CD4-positive, alpha-beta T cell treated with Interleukin-15 for 4 hours (primary cell): ENCODE measurements at places on chromosomes 16 and 17.

GRCh38 chr16:87806641-87807546 lies 41.1 kb upstream of the KLHDC4 start:
- peak; percentile 30 for DNase-seq

GRCh38 chr16:17803625-17804410 lies 333.1 kb upstream of the XYLT1 start:
- DNase-seq = no peak

GRCh38 chr17:33987162-33987561 lies 267.9 kb upstream of the CCL2 start:
- DNase-seq = no peak

GRCh38 chr16:65071433-65072311 lies 50.2 kb downstream of the CDH11 start:
- no peak for DNase-seq

DNA sequence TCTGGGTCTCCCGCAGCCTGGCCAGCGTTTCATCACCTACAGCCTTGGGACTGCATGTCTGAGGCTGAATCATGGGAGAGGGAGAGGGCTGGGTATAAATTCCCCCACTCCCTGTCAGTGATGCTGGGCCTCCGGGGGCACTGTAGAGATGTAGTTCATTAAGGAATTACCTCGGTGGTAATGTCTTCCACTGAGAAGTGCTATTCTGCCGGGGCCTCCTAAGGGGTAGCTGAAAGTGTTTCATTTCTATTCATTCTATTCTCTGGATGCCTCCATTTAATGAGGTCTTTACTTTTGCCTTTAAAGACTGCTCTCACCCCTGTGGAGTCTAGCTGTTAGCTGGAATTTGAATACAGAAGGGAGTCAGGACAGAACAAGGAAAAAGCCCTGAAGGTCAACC lies 116.4 kb upstream of the HS3ST4 start:
- no peak for DNase-seq

DNA sequence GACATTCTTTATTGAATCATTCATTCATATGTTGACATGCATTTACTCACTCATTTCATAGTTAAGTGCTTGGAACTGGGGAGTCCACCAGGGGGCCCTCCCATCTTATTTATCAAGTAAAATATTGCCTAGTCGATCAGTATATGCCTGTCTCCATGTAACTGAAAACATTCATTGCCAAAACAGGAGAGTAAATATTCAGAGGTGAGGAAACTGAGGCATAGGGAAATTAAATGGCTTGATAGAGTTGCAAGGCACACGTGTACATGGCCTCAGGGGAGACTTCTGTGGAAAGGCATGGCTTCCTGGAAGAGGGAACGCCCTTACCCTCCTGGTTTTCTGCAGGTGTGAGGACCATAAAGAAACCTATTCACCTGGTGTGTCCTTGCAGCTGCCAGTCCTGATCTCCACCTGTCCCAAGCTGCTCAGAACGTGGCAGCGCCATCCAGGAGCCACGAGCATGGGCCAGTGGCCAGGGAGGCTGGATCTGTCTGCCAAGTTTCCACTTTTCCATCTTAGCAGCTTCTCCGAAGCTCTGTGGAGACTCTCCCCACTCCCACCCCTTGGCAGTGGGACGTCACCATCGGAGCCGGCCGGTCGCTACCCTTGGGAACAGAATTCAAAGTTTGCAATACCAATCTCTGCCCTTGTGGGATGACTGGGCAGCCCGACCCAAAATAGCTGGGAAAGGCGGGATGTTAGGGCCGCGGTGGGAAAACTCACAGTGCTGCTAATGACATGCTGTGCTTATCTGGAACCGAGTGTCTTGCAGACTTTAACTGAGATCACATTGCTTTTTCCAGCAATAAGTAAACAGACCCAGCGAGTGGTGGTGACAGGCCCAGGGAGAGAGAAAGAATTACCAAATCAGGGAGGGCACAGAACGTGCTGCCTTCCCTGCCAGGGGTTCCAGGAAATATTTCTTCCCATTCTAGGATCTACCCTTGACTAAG lies 4.1 kb upstream of the C1QTNF1 start:
- peak; percentile 48 for DNase-seq

GRCh38 chr16:62041401-62041800 lies 5.2 kb upstream of the CDH8 start:
- no peak for DNase-seq

DNA sequence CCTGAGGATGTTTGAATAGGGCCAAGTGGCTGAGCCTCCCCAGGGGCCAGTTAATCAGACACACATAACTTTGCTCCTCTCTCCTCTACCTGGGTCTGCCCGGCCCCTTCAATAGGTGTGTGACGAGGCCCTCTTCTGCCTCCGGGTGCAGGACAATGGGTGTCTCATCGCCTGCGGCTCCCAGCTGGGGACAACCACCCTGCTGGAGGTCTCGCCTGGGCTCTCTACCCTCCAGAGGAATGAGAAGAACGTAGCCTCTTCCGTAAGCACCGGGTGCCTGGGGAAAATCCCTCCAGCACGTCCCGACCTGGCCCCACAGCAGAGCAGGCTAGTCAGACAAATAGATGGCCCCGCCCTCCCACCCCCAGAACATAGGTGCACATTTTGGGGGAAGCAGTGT lies 16.1 kb upstream of the KIF19 start:
- DNase-seq = no peak

DNA sequence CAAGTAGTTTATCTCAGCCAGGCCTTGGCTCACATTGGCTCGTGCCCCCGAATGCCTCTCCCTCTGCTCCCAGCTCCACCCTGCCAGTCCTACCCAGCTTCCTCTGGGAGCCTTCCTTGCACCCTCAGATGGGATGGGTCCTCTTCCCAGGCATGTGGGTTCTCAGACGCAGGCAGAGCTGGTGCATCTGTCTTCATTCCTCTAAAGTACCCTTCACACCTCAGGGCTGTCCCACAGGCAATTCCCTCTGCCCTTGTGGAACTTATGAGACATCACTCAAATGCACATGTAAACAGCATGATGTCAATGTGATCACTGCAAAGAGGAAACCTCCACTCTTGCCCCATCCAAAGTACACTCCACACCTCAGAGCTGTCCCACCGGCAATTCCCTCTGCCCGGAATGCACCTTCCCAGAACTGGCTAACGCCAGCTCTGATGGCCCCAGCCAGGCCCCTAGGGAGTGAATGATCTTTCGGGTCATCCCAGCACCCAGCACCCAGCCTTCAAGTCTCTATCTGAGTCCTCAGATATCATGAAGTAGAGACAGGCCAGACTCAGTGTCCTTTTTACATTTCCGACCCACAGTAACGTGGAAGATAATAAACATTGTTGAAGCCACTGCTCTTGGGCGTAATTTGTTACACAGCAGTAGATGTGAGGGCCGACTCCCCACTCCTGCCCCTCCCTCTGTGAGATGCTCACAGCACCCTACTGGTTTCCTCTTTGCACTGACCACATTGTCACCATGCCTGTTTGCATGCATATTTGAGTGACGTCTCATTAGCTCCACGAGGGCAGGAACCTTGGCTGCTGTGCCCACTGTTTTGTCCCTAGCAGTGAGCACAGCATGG lies 85.4 kb downstream of the N4BP1 start:
- no peak for DNase-seq

- DNase-seq = no peak
Observed at GRCh38 chr16:86995456-86995855, 321.7 kb downstream of the C16orf95 start.

- no peak for DNase-seq
Observed at GRCh38 chr17:17888821-17889220, 52.0 kb upstream of the SREBF1 start.

DNA sequence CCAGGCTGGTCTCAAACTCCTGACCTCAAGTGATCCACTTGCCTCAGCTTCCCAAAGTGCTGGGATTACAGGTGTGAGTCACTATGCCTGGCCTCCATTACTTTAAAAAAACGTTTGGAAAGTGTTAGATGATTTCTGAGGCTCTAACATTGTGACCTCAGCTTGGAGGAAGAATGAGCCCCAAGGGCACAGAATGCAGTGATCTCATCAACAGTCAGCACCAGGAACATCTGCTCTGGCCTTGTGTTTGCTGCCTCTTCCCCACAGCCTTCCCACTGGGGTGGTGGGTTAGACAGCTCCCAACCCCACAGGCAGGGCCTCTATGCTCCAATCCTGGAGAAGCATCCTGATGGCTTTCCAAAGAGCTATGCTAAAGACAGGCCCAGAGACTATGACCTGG lies 37.7 kb upstream of the SREBF1 start:
- no peak for DNase-seq

DNA sequence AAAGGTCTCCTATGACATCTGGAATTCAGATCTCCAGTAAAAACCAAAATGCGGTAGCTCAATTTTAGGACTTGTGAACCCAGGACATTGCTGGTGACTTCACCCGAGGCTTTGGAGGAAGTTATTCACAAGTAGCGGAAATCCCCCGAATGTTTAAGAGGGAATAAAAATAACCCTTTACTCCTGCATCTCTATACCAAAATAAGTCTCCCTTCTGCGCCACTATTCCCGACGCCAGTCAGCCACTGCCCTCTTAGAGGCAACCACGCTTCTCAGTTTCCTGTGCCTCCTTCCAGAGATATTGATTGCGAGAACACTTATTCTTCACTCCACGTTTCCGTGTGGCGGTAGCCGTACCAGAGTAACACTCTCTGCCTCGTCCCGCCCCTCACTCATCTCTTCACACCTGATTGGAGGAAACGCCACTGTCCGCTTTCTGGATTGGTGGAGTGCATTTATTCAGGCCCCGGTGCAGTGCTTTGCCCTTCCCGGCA lies 27.4 kb downstream of the EMP2 start:
- DNase-seq = peak; percentile 55

DNA sequence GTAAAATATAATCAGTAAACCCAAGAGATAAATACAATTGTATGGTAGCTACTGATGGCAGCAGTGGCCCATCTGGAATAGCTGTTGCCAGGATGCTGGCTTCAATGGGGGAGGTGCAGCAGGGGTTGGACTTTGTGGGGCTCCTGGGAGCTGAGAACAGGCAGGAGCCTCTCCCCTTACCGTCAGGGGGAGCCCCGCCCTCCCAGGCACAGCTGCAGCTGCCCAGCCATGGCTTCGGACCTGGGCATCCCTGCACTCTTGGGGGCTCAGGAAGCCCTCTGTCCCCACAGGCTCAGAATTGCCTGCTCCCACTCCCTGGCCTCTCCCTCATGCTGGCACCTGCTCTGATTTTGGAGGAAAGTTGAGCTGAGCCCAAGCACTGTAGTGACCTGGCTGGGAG lies 741.1 kb downstream of the CDH11 start:
- no peak for DNase-seq

DNA sequence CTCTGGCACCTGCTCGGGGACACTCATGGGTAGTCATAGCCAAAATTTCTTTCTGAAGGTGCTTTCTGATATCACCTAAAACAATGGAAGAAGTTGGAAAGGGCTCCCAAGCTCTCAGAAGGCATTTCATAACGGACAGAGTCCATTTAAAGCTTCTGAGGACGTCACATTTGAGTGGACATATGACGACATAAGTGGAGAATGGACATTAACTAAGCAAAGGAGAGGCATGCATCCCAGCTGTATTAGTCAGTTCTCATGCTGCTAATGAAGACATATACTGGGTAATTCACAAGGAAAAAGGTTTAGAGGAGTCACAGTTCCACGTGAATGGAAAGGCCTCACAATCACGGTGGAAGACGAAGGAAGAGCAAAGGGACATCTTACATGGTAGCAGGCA lies 260.2 kb upstream of the DYNLRB2 start:
- no peak for DNase-seq

DNA sequence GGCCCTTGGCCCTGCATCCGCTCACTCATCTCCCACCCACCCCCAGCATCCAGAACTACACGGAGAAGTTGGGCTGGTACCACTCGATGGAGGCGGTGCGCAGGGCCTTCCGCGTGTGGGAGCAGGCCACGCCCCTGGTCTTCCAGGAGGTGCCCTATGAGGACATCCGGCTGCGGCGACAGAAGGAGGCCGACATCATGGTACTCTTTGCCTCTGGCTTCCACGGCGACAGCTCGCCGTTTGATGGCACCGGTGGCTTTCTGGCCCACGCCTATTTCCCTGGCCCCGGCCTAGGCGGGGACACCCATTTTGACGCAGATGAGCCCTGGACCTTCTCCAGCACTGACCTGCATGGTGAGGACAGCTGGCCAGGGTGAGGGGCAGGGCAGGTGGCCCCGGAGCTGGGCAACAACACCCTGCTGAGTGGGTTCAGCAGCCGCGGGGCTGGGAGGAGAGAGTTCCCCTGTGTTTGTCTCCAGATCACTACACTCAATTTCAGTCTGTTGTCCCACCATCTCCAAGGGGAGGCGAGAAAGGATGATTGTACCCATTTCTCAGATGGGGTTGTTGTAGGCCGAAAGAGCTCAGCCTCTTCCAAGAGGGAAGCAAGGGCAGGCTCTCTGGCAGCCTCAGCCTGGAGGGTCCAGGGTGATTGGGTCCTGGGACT lies 14.4 kb downstream of the MMP15 start:
- DNase-seq = no peak

- DNase-seq = no peak
Observed at GRCh38 chr16:11666103-11667055, 1.9 kb upstream of the SNN start.

DNA sequence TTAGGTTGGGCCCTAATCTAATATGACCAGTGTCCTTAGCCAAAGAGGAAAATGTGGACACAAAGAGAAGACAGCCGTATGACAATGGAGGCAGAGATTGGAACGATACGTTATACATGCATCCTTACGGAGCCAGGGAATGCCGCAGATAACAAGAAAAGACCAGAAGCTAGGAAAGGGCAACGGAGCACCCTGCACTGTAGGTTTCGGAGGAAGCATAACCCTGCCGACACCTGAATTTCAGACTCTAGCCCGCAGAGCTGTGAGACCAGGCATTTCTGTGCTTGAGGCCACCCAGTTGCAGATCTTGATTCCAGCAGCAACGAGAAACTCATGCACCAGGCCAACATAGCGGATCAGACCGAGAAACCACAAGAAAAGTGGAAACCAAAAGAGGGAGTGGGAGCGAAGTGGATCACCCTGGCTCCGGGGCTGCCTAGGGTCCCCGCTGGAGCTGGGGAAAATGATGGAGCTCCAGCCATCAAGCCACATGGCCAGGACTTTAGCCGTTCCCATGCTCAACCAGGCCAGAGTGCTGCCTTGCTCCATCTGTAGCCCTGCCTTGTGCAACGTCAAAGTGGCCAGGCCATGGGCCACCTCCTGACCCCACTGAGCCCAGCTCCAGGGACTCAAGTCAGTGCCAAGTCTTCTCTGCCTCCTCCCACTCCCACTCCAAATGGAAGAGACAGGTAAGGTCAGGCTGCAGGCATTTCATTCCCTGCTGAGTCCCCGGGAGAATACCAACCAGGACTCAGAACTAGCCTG lies 51.7 kb upstream of the RPL38 start:
- no peak for DNase-seq

DNA sequence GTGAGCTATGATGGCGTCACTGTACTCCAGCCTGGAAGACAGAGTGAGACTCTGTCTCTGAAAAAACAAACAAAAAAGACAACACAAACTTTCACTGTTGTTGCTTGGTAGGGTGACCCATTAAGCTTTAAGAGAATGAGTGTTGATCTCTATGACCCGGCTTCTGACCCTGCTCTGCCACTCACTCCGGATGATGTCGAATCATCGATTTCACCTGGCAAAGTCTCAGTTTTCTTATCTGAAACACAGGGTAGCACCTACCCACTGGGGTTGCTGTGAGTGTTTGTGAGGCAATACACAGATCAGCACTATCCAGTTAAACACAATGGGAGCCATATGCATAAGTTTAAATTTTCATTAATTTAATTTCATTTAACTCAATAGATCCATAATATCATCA lies 20.6 kb upstream of the IRF8 start:
- no peak for DNase-seq

GRCh38 chr17:46742565-46743270 lies 75.8 kb downstream of the WNT3 start:
- DNase-seq = no peak

- DNase-seq = no peak
Observed at GRCh38 chr17:31926100-31926729, 10.6 kb upstream of the SUZ12 start.

- DNase-seq = no peak
Observed at GRCh38 chr17:6753546-6753945, 2.3 kb upstream of the XAF1 start.
